NCI-H146 (cell line): ENCODE measurements at places on chromosomes 7 and 10.

DNA sequence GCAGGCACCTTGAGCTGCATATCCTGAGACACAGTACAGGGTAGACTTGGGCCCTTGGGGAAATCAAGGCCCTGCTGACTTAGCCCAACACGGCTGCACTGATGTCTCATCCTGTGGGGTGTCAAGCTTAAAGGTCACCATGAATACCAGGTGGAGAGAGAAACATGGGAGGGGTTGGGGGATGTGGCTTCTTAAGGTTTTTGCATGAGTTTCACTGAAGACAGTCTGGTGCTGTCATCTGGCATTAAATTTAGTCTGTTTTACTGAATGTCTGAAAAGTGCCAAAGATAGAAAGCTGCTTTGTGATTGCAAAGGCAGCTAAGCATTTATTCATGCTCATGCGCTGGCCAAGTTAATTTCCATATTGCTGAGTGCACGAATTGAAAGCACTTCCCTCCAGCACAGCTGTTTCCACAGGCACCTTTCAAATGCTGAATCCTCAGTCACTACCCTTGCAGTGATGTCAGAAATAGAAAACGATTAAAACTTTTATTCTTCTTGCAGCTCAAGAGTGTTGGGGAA, 102.1 kb downstream of the OSBPL3 start:
- DNase-seq, result no peak

DNA sequence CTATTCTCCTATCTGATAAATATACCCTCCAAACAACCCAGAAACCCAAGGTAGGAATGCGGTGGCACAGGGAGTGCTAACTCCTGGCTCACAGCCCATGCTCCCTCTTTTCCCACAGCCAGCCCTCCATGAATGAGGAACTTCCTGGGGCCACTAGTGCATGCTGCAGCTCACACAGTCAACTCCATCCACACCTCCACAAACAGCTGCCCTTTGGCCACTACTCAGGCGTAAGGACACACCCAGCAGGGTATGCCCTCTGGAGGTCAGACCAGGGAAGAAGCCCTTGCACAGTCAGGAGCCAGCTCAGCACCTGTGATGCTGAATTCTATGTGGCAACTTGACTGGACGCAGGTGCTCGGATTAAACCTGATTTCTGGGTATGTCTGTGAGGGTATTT, 85.2 kb upstream of the PIK3CG start:
- DNase-seq, result peak; percentile 73

GRCh38 chr10:8033812-8034465, 20.5 kb upstream of the GATA3 start:
- no peak for DNase-seq

DNA sequence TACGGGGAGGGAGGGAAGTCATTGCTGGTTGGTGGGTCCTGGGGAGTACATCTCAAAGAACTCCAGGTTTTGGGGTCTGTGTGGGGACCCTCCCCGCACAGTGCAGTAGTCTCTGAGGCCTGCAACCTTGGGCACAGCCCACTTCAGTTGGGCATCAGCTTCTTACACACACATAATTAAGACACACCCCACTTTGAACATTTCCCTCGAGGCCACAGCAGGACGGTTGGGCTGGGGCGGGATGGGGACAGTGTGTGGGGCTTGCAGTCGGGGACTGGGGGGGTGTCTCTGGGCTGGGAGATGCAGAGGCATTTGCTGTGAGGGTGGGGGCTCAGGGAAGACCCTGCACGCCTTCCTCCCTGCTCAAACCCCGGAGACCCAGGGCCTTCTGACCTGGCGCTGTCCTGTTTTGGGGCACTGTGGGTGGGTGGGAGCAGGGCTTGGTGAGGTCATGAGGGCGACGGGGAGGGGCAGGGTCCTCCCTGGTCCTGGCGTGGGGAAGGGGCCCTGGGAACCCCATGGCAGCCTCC, 1.3 kb downstream of the LFNG start:
- no peak for DNase-seq

DNA sequence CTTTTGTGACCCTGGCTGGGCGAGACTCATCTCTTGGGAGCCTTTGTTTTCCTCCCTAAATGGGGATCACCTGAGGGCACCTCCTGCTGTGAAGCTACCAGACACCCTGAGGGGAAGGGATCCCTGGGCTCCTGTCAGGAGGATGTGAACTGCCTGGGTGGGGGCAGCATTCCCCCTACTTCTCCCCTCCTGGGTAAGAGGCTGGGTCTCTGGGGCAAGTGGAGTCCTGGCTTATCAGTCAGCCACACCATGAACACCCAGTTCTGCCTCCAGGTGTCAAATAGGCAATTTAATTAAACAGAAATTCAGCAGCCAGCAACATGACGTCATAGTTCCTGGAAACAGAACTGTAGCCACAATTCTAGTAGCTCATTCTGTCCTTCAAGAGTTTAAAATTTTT, 97.7 kb upstream of the RET start:
- DNase-seq, result peak; percentile 87

DNA sequence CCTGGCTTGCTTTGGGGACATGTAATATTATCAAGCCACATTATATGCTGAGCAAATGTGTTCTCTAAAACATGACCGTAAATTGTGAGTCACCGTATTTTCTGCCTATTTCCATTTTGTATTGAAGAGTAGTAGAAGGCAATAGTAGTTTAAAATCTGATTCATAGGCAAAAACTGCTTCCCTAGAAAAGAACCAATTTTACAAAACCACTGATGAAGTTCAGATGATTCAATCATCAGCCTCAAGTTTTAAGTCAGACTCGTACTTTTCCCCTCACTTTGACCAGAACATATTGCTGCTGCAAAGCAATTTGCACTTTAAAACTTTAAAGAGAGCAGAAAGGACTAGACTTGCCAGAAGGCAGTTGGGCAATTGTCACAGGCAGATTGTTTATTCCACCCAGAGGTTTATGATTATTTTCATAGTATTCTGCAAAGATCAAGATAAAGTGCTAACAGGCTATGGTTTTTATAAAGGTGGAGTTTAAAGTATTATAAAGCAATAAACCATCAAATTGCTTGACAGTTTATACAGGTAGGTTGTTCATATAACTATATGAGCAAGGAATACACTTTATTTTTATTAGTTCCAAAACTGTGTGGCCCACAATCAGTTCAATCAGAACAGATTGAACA, 168.2 kb downstream of the ETV1 start:
- no peak for DNase-seq

DNA sequence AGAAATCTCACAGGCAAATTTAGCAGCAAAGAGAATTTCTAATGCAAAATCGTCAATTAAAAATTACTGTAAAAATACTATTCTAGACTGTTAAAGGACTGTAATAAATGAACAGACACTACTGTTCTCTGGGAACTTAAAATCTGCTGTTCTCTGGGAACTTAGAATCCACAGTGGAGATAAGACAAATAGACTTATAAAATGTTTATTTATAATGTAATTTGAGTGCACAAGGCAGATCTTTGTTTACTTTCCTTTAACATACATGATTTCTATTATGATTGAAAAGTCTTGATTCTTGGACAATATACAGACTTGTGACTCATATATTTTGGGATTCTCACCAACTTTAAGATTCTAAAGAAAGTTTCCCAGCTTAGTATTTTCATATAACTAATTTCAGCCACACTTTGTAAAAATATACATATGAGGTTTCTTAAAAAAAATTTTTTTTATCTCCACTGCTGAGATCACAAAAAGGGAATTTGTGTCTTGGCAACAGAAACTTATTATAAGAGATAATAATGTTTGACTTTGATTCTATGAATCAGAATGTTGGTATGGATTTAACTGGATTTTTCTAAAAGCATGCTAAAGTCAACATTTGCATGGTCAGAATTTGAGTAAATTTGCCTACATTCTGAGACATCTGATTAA, 166.3 kb upstream of the RHOBTB1 start:
- DNase-seq, result no peak

DNA sequence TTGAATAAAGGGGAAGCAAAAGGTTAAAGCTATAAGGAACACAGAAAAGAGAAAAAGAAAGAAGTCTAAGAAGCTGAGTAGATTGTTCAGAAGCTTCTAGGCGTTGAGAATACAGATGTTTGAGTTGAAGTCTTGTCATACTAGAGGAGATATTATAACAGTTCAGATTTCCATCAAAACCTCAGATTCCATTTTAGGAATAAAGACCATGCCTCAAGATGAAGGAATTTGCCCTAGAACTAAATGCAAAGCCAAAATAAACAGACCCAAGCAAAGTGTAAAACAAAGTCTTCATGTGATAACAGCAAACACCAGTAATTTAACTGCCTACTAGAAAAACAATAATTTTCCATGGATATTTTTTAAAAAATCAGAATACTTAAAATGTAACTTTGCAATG, 476.5 kb upstream of the POT1 start:
- DNase-seq, result no peak

DNA sequence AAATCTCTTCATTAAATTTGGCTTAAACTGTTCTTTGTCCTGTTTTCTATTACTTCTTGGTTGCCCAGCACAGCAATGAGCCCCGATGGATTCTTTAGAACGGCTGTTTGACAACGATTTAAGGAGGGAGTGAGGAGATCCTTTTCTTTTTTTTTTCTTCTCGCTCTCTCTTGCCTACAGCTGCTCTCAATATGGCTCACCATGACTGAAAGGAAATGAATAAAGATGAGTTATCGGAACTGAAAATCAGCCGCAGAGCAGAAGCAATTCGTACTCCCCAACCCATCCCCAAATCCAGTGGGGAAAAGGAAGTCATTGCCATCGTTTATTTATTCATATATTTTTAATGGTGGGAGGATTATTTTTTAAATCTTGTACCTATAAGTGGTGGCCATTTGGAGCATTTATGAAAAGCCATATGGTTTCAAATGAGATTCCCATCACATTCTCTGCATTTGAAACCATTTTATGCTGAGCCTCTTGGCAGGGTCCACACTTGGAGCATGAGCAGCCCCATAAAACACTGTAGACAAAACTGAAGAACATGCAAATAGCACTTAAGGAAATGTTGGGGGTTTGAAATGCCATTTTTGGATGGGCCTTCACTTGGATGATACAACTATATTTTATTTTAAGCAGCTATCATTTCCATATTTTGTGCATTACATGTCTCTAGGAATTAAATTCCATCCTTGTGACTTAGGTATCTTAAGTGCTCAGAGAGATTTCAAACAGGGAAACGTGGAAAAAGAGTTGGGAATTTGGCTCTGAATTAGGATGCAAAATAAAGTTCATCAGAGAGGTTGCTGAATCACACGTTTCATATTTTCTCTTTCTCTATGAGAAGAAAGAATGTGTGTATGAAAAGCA, 107.7 kb upstream of the FZD1 start:
- no peak for DNase-seq

- DNase-seq, result peak; percentile 19
Observed at GRCh38 chr7:139651308-139651707, 126.5 kb downstream of the HIPK2 start.

- DNase-seq, result no peak
Observed at GRCh38 chr10:103582331-103583123, 89.0 kb downstream of the NEURL1 start.

DNA sequence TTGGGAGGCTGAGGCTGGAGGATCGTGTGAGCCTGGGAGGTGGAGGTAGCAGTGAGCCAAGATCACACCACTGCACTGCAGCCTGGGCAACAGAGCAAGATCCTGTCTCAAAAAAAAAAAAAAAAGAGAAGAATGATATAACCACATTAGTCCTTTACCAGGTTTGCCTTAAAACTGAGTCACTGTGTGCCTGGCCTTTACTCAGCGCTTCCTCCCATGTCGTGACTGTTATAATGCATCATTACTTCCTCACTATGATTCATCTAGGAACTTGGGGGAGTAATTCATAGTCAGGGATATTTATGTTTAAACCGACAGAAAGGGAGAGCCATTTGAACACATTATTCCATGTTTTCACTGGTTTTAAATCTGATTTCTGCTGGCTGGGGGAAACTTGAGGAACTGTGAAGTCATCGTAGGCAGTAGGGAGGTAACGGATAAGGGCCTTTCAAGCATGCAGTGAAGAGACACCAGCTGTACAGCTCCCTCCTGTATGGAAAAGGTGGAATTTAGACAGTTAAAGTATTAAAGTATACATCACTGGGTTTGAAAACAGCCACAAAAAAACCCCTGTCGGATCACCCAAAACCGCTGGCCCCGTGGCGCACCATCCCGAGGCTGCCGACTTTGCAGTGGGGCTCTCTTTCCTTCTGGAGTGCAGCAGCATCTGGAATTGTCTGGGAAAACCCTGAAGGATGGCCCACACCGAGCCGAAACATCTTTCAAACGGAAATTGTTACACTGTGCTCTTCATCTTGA, 119.8 kb downstream of the NKX6-2 start:
- no peak for DNase-seq

DNA sequence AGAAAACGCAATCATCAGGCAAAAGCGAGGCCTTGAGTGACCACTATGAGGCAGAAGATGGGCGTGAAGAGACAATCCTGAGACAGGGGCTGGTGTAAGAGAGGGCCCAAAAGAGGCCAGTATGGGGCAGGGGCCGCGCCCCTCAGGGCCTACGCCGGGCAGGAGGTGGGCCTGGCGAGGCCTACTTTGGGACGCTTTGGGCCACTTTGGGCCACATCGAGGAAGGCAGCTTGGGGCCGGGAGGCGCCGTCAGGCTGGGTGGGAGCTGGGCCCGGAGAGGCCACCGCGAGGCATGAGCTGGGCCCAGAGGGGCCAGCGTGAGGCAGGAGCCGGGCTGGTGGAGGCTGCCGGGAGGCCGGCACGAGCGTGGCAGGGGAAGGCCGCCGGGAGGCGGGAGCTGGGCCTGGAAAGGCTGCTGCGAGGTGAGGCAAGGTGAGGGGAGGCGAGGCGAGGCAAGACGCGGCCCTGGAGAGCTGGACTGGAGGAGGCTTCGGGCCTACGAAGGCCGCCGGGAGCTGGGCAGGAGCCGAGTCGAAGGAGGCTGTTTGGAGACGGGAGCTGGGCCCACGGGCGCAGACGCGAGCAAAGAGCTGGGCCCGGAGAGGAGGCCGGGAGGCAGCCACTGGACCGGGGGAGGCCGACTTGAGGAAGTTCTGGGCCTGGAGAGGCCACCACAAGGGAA, 171.3 kb downstream of the TPST1 start:
- DNase-seq, result no peak

DNA sequence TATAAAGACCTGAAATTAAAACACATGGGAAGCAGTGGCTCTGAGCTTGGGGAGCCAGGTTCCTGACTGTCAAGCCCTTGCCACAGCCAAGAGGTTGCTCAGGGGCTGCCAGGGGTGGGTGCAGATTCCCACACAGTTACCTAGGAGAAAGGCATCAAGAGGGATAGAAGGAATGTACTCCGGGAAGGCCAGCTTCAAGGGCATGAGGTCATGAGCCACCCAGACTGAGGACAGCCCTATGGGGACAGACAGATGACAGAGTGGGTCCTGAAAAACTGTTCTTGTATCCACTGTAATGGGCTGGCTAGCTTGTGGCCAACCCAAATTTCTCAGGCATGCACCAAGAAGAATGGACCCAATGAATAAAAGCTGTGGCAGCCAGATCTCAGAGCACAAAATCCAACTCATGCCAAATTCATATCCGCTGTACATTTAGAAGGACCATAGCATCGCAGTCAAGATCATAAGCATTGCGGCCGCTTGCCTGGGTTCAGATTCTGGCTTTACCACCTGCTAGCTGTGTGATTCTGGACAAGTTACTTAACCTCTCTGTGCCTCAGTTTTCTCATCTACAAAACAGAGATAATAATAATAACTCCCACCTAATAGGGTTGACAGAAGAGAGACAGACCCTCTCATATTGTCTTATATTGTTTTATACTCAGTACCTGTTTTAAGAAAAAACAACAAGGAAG, 44.9 kb upstream of the KCNMA1 start:
- no peak for DNase-seq
